ENCODE measurements at places on chromosomes 2 and 18.

- DNase-seq, result no peak
Measured at GRCh38 chr2:239309398-239310245, 91.2 kb downstream of the HDAC4 start.

DNA sequence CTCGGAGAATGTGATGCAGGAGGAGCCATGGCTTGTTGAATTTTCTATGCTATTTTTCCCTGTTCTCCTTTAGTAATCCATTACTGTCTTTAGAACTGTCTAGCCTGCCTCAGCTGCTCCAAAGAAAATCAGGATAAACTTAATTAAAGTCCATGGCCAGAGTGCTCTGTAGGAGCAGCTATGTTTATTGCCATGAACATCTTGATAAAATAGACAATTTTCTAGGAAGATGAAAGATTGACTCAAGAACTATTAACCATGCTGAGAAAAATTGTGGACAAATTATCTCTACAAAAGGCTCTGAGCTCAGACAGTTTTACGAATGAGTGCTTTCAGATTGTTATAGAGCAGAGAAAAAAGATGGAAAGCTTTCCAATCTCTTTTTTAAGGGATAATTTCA, 193.0 kb downstream of the TTC32 start:
- no peak for DNase-seq

GRCh38 chr2:195579776-195580555, 77.1 kb upstream of the SLC39A10 start:
- DNase-seq, result no peak

- no peak for DNase-seq
Measured at GRCh38 chr2:9975805-9976447, 24.4 kb downstream of the GRHL1 start.

- DNase-seq, result no peak
Measured at GRCh38 chr2:121860758-121861227, 105.3 kb downstream of the TSN start.
